Activated CD4-positive, CD25-positive, alpha-beta regulatory T cell treated with anti-CD3 and anti-CD28 coated beads, Interleukin-2, amount 50 U/mL, for 16 hours (primary cell): ENCODE measurements at places on chromosomes 4 and X.

DNA sequence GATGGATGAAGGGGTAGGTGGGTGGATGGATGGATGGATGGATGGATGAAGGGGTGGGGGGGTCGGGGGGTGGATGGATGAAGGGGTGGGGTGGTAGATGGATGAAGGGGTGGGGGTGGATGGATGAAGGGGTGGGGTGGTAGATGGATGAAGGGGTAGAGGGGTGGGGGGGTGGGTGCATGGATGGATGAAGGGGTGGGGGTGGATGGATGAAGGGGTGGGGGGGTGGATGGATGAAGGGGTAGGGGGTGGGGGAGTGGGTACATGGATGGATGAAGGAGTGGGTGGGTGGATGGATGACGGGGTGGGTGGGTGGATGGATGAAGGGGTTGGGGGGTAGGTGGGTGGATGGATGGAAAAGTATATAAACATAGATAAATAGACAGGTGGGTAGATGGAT is 74.2 kb downstream of the PRKX start:
- no peak for DNase-seq

GRCh38 chr4:183984566-183984965 is 79.5 kb downstream of the STOX2 start:
- DNase-seq = no peak

DNA sequence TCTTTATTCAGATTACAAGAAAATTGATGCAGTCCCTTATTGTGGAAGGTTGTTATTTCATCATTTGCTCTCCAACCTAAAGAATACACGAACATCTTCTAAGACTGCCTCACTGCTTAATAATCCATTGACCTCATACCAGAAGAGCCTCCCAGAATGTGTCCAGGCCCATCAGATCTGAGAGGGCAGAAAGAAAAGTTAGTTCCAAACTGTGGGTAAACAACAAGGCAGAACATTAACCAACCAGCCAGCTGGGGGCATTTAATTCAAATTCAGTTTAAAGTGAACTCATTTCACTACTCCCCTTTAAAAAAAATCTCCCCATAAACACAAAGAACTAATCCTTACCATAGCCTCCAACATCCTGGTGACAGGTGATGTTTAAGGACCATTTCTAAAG is 13.8 kb downstream of the GPC4 start:
- DNase-seq = no peak

DNA sequence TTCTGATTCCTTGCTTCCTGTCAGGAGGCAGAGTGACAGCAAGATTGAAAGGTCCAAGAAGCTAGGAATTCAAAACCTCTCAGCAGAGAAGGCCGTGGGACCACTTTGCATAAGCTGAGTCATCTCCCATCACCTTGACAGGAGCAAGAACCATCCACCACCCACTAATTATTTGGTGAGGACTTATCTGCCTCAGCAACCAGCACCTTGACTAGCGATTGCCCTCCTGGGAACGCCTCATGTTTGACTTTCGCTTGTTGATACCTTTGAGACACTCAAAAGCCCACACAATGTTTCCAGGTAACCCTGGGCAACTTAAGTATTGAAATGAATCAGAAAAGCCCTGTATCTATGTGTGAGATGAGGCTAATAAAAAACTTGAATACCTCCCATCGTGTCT is 233.5 kb upstream of the GYPA start:
- no peak for DNase-seq

DNA sequence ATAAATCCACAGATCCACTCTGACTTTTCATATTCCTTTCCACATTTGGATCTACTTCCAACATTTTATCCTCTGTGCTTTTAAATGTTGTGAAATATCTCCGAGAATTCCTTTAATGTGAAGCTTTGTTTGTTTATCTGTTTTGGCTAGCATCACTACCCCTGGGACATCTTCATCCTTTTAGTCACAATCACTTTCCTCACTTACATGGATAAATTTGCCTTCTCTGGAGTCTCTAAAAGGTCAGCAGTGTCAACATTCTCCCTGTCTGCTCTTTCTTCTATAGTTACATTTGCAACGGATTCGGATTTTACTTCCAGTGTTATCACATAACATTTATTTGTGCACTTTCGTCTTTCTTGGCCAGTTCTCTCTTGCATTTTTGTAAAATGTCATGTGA is 34.2 kb upstream of the LRAT start:
- DNase-seq = no peak

DNA sequence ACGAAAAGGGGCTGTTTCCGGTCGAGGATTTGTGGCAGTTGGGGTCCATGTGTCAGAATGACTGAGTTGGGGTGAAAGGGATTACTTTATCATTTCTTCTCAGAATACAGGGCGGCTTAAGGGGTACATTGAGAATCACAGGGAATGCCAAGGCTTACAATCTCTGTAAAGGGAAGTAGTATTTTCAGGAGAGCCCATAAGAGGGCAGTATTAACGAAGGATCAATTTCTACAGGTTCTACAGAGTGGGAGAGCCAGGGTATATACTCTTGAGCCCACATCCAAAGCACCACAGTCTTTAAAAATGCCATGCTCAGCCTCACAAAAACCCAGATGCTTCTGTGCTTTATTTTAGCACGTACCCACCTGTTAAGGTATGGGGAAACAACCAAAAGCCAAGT is 67.7 kb upstream of the ZXDA start:
- DNase-seq = no peak
